Right renal pelvis (tissue), 4 donors: ENCODE measurements at places on chromosomes 5 and 9. TPM values are rescaled to one million over a fixed set of nuclear protein-coding genes. Genes with fewer than 3 reads are reported as not detected.

- no peak for DNase-seq
Measured at GRCh38 chr5:17880869-17881268, 246.6 kb downstream of the TAF11L14 start.

- no peak for DNase-seq
Measured at GRCh38 chr5:109374625-109375024, 35.1 kb downstream of the PJA2 start.

- no peak for DNase-seq
Measured at GRCh38 chr5:162800301-162800700, 637.1 kb upstream of the CCNG1 start.

DNA sequence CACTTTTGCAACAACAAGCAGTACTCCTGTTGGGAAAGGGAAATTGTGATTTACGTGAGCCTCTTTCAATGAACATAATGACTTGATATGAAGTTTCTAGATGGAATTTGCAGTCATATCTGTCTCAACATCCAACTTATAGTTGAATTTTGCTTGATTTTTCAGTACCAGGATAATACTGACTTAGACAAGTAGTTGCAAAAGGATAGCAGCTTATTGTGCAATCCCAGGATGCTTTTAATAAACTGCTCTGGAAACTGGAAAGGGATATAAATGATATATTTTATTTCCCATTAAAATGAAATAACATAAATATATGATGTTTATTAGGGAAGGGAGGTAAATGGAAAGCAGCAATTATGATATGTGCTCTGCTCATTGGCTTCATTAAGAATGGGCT lies 174.4 kb upstream of the RGMB start:
- DNase-seq, result no peak

DNA sequence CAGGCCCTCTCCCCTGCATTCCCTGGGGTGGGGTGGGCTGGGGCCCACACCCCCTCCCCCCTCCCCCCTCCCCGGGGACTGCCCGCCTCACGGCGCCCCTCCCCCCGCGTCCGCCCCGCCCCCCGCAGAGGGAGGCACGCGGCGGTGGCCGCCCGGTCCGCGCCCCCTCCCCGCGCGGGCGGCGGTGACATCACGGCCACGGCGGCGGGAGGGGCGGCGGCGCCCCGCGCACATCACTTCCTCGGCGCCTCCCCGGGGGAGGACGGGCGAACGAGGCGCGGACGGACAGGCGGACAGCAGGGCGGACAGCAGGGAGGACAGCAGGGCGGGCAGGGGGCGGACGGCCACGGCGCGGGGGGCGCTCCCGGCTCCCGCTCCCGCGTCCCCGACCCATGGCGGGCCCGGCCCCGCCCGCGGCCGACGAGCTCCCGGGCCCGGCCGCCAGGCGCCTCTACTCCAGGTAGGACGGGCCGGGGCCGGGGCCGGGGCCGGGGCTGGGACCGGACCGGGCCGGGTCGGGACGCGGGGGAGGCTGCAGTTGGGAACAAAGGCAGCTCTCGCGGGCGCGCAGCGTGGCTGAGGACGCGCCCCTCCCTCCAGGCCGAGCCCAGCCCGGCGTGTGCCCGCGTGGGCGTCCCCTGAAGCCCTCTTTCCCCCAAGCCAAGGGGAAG lies at the start of gene GPSM1:
GPSM1 (plus strand) TSS at position 236 of the 671 bp plus-strand sequence; CDS start at position 393, 157 bp downstream.
- DNase-seq, result no peak

DNA sequence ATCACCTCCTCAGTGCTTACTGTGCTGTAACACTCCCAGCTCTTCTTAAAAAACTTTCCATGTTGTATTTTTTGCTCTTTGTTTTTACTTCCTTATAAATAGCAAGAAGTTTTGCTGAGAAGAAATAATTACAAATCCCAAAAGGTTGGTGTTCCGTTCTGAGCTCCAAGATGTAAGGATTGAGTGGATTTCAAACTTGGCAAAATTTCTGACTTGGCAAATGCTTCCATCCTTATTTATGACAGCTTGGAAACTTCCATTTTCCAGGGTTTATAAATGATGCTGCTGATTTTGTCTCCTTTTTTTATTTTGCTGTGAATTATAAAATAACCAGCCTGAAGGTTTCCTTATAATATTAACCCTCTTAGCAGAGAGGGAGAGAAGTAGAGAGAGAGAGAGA lies 151.9 kb downstream of the NTRK2 start:
- DNase-seq, result no peak

DNA sequence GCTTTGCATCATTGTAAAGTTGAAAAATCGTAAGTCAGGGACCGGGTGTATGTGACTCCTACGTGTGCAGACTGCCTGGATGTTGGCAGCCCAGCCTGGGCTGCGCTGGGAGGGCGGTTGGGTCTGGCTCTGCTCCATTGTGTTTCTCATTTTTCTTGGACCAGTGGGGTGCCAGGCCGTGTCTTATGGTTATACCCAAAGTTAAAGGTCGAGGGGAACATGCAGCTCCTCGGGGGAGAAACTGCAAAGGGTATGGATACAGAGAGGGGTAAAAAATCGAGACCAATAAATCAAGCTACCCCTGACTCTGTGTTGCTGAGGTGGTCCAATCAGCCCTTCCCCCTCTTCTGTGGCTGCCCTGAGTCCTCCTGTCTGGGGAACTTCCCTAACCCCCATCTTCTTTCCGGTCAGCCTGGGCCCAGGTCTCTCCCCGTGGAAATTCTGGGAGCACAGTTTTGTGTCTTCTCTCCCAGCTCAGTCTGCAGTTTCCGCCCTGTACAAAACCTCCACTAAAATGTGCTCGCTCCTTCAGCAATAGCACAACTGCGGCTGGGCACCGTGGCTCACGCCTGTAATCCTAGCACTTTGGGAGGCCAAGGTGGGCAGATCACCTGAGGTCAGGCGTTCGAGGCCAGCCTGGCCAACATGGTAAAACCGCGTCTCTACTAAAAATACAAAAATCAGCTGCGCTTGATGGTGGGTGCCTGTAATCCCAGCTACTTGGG lies 34.1 kb upstream of the UNC5A start:
- no peak for DNase-seq

DNA sequence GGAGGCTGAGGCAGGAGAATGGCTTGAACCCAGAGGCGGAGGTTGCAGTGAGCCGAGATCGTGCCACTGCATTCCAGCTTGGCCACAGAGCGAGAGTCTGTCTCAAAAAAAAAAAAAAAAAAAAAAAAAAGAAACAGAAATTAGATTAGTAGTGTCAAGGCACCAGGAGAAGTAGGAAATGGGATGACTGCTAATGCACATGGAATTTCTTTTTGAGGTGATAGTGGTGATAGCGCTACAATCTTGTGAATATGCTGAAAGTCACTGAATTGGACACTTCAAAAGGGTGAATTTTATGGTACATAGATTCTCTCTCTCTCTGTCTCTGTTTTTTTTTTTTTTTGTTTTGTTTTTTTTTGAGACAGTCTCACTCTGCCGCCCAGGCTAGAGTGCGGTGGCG lies 42.1 kb upstream of the SUB1 start:
- DNase-seq, result no peak

- no peak for DNase-seq
Measured at GRCh38 chr9:126106404-126106803, 220.2 kb upstream of the MVB12B start.

GRCh38 chr5:18675041-18675440 lies 1040.8 kb downstream of the TAF11L14 start:
- no peak for DNase-seq

DNA sequence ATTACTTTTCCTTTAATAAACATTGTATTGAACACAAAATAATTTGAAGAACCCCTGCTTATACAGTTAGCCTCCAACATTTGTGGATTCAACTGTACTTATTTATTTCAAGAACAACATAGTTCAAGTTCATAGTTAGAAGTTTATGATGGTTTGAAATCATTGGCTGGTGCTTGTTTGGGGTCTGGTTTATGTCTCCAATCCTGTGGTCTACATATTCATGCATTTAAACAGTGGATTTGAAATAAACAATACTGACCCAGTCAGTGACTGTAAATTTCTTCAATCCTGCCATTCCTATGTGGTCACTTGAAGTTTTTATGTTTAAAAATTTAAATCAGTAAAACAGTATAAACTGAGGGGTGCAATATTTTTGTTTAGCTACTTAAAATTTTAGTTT lies 145.1 kb upstream of the TRPC7 start:
- no peak for DNase-seq

GRCh38 chr9:77800924-77801551 lies 152.9 kb upstream of the GNA14 start:
- DNase-seq, result no peak

DNA sequence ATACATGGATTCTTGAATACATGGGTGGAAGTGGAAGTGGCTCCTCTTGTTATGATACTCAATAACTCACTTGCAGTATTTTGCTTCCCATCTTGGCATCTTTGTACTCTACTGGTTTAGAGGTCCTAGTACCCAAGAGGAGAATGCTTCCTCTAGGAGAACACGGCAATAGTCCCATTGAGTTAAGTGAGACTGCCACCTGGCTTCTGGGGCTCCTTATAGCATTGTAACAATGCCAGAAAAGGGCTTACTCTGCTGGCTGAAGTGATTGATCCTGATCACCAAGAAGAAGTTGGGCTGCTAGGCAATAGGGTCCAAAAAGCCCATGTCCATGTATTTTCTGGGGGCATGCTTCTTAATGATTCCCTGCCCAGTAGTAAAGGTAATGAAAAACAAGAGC lies 627.6 kb upstream of the SGCD start:
- DNase-seq, result no peak

- no peak for DNase-seq
Measured at GRCh38 chr5:905139-905642, 12.5 kb downstream of the TRIP13 start.

DNA sequence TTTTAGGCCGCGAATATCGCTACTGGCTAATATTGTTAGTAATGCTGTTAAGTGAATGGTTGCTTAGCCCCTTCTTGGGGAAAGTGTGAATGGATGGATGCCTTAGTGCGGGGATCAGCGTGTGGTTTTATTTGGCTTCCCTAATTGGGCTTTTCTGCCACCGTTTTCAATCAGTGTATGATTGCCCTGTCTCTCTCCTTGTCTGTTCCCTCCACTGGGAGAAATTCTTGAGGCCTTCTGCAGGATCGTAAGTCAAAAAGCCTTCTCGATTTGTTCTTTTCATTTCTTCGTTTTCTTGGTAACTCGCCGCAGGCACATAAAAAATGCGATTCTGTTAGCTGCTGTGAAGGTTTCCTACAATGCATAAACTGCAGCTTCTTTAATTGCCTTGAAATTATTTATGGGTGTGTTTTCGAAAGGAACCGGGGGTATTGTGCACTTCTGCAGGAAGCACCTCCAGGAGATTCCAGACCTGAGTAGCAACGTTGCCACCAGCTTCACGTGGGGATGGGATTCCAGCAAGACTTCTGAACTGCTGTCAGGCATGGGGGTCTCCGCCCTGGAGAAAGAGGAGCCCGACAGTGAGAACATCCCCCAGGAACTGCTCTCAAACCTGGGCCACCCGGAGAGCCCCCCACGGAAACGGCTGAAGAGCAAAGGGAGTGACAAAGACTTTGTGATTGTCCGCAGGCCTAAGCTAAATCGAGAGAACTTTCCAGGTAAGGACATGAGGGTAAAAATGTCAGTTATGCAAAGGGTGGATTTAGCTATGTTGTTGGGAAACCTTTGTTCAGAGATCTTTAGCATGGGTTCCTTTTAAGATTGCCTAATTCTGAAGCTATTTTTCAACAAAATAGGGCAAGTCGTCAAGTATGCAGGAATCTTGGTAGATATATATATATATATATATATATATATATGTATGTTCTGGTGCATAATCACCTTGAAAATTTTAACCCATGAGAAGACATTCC lies 700 bp downstream of the SKP2 start:
- DNase-seq, result no peak

GRCh38 chr5:73796164-73797131 lies 170.5 kb downstream of the ARHGEF28 start:
- DNase-seq, result no peak

GRCh38 chr9:95171001-95171400 lies 146.5 kb downstream of the FANCC start:
- no peak for DNase-seq

DNA sequence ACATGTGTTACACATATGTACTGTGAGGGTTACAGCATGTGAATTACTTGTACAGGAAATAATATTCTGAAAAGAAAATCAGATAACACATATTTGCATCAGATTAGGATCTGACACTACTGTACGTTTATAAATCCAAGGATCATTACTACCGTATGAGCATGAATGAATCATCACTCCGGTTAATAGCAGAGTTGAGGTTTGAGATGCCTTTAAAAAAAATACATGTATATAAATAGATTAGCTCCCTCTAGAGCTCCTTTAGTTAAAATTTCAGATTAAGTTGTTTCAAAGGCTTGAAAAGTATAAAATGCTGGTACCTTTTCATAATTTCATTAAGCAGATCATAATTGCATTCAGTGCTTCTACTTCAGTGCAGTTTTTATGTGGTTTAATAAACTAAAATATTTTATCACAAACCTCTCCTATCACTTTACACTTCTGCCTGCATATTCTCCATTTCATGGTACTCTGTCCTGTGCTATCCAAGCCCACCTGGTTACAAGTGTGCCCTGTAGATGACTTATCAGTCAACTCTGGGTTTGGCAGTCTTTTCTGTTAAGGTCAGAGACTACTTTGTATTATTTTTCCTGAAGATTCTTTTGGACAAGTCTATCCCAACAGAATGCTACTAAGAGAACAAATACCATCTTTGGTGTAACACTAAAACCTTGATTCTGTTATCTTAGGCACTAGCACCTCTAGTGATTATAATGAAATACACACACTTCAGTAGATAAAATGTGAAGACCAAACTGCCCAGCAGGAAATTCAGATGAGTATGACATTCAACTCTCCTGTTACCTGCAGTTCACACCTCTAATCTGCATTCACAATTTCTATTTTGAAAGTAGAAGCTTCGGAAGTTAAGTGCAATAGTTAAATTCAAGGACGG lies 48.0 kb upstream of the POU5F2 start:
- DNase-seq, result no peak

DNA sequence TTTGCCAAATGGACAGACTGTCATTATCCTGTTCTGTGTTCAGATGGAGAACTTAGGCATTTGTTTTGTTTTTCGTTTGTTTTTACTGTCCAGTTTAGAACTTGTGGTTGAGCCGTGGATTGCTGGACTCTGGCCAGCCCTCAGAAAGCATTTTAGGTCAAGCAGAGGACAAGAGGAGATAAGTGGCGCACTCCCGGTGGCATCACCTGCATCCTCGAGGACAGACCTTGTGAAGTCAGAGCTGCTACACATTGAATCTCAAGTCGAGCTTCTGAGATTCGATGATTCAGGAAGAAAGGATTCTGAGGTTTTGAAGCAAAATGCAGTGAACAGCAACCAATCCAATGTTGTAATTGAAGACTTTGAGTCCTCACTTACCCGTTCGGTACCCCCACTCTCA lies 8.9 kb downstream of the MTRR start:
- no peak for DNase-seq

The ARL14EPL gene
- polyA plus RNA-seq, result not detected

The EDIL3 gene
- 57.6 TPM for polyA plus RNA-seq

The PCDHB16 gene
- polyA plus RNA-seq, result 7.7 TPM
